ENCODE measurements at places on chromosomes 1 and 21. TPM values are rescaled to one million over a fixed set of nuclear protein-coding genes. Genes with fewer than 3 reads are reported as not detected.

The CORT gene
- 0.50 TPM for total RNA-seq

The LCE1B gene
- total RNA-seq: 0.22 TPM

The SLC30A10 gene
- not detected for total RNA-seq

The CFAP141 gene
- not detected for total RNA-seq

The PEX11B gene
- 21.5 TPM for total RNA-seq

The B3GALT5 gene
- not detected for total RNA-seq

The THEM5 gene
- total RNA-seq: not detected

The TBX15 gene
- under 0.01 TPM for total RNA-seq

The TNFAIP8L2 gene
- total RNA-seq: not detected

The PGBD5 gene
- total RNA-seq: under 0.01 TPM

The OVAAL gene
- not detected for total RNA-seq

The SMIM1 gene
- total RNA-seq: 0.66 TPM

The FMN2 gene
- not detected for total RNA-seq

The NPHS2 gene
- not detected for total RNA-seq

The RUNX1 gene
- 13.9 TPM for total RNA-seq

The CELA3B gene
- total RNA-seq: 0.40 TPM

The SPRR2E gene
- not detected for total RNA-seq

The IFI44L gene
- total RNA-seq: 2.1 TPM

The SHE gene
- total RNA-seq: 77.0 TPM

The C1orf115 gene
- 23.3 TPM for total RNA-seq

The OR2L3 gene
- total RNA-seq: not detected

The WNT9A gene
- 1.1 TPM for total RNA-seq

The KRTAP11-1 gene
- total RNA-seq: not detected

The IVL gene
- total RNA-seq: not detected

The RAP1A gene
- 53.1 TPM for total RNA-seq

The GJC2 gene
- 0.57 TPM for total RNA-seq

The WDR64 gene
- total RNA-seq: not detected

The ST6GALNAC3 gene
- total RNA-seq: 39.0 TPM

The RGS16 gene
- total RNA-seq: not detected

The PRAMEF15 gene
- not detected for total RNA-seq

The IL24 gene
- total RNA-seq: not detected

The TRIM58 gene
- 0.43 TPM for total RNA-seq

The JAM2 gene
- 2.4 TPM for total RNA-seq

The LAD1 gene
- total RNA-seq: not detected

The ADAM30 gene
- not detected for total RNA-seq

The HP1BP3 gene
- total RNA-seq: 329 TPM

The ADAMTS4 gene
- total RNA-seq: 90.2 TPM

The C8A gene
- total RNA-seq: not detected

All from thoracic aorta endothelial cell (primary cell).